ENCODE measurements at places on chromosomes 3 and 15.

DNA sequence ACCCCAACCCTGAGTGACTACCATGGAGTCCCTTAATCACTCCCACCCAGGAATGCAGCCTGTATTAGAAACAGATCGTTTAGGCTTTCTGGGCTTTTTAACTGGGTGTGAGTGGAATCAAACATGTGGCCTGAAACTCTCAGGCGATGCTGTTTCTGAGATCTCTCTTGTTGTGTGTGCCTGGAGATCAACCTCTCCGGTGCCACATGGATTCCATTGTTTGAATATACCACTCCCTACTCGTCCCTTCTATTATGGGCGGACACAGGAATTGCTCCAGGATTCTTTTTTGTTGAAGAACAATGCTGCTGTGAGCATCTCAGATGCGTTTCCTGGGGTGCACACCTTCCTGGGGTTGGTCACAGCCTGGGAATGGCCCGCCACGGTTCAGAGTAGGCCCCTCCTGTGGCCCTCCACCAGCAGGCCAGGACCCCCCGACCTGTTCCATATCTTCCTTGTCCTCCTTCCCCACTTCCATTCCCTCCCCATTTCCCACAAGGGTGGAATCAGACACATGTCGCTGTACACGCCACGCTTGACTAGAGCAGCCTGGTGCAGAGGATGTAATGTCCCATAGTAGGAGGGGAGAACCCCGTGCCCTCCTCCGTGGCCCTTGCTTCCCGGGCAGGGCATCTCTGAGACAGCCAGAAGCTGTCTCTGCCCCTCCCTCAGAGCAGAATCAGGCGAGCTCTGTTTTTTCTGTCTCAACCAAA, 36.4 kb upstream of the PRR23E start:
- no peak for DNase-seq

- DNase-seq, result no peak
Observed at GRCh38 chr3:29958816-29959215, 647.6 kb upstream of the TGFBR2 start.

DNA sequence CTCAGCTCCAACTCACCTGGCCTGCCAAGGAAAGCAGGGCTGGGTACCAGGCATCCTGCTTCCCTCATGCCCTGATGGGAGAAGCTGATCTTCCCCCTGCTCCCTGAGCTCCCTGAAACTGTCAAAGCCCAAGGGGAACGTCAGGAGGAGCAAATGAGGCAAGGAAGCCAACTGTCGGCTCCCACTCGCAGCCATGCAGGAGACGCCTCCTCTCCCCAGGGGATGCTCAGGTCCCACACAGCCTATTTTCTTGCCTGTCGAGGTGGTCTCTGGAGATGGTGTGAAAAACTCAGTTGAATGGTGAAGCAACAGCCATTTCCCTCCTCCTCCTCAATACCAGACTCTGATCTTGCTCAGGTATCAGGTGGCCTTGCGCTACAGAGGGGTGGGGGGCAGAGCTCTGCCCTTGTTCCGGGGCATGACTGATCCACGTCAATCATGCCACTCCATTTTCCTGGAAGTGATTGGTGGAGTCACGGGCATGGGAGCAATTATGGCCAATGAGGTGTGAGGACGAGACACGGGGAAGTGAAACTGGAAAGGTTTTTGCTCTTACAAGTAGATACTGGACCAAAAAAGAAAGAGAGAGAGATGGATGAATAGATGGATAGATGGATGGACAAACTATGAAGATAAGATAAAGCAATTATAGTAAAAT, 58.2 kb downstream of the SLC6A1 start:
- DNase-seq, result no peak

GRCh38 chr3:140443806-140444205, 234.1 kb upstream of the TRIM42 start:
- DNase-seq, result no peak

DNA sequence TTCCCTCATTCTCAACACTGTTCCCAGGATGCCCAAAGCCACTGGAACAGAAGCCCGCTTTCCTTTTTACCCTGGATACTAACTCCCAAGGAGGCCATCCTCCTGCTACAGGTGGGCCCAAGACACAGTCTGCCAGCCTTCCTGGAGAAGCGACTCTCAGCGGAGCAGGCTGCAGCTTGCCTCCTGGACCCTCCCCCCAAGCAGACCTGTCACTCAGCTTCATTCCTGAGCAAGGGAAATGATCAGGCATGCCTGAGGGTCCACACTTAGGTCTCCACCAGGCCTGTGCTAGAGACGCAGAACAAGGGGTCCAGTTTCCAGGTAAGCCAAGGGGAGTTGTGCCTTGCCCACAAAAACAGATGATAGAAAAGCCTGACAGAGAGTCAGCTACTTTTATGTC, 62.8 kb downstream of the SLCO2A1 start:
- no peak for DNase-seq

DNA sequence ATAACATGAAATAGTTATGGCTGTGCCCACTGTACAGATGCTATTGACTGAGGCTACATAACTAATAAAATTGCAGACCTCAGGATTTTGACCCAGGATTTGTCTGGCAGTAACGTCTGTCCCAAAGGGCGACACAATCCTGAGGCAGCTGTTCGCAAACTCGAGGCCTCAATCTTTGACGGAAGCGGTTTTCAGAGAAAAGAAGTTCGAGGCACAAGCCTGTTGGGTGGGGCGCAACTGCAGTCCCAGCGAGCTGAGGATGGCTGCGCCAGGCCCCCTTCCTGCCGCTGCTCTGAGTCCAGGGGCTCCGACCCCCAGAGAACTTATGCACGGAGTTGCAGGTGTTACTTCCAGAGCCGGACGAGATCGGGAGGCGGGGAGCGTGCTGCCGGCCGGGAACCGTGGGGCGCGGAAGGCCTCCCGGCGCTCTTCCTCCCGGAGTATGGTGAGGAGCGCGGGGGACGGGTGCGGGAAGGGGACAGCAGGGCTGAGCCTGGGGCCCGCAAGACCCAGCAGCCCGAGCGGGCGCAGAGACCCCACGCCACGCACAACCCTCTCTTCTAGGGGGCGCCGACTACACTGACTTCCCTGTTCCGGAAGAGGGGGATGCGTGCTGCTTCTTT, at the start of gene PARP15:
Gene PARP15 (plus strand): TSS at position 242 of the 623 bp plus-strand sequence. CDS start 18 bp downstream, at position 260.
- DNase-seq, result peak; percentile 48

DNA sequence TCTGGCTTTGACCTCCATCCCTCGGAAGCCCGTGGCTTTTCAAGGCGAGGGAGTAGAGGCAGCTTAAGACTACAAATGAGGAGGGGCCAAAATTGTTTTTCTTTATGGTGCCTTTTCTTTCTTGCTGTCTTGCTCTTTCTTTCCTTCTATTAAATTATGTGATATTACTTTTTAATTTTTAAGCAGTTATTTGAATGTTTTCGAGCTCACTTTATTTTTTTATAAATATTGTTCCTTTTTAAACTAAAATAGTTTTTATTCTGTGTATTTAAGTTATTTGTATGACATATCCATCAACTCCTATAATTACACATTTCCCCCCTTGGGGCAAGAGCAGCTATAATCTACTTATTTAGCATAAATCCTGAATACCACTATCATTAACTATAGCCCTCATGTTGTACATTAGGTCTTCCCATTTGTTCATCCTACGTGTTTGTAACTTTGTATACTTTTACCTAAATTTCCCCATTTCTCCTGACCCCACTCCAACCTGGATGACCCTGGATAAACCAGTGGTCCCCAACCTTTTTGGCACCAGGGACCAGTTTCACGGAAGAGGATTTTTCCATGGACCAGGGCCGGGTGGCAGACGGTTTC, 622 bp upstream of the PLSCR1 start:
- DNase-seq, result no peak

GRCh38 chr3:143412084-143412483, 292.5 kb downstream of the CHST2 start:
- no peak for DNase-seq

GRCh38 chr3:185152410-185153170, at the start of gene C3orf70:
TSS of gene C3orf70 (minus strand) at chr3:185153060. CDS start at chr3:185152823, 237 bp downstream.
- no peak for DNase-seq

DNA sequence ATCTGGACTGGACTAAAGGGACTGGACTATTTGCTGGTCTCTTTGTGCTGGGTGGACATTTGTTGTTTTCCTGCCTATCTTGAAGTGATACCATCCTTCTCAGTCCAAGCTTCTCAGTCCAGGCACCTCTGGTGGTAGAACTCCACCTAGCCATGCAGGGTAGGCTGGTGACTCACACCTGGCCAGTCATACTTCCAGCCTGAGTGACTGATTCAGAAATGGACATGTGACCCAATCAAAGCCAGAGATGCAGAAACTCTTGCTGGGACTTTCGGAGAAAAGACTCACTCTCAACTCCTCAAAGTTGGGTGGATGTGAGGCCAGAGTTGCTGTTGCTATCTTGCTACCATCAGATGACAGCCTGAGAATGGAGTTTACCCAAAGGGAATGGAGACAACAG, 5.6 kb upstream of the ASB14 start:
- no peak for DNase-seq

GRCh38 chr3:56775838-56776555, 25.8 kb downstream of the ARHGEF3 start:
- DNase-seq, result no peak

DNA sequence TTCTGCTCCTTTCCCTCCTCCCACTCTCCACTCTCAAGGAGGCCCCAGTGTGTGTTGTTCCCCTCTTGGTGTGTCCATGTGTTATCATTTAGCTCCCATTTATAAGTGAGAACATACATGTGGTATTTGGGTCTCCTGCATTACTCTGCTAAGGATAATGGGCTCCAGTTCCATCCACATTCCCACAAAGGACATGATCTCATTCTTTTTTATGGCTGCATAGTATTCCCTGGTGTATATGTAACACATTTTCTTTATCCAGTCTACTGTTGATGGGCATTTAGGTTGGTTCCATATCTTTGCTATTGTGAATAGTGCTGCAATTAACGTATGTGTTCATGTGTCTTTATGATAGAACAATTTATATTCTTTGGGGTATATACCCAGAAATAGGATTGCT, 144.0 kb upstream of the MEF2A start:
- DNase-seq, result no peak

- no peak for DNase-seq
Observed at GRCh38 chr15:79023918-79024317, 66.7 kb downstream of the RASGRF1 start.

GRCh38 chr3:142931222-142931621, 32.3 kb downstream of the PAQR9 start:
- no peak for DNase-seq

- peak; percentile 63 for DNase-seq
Observed at GRCh38 chr3:57227930-57228751, 612 bp downstream of the APPL1 start.

GRCh38 chr15:38148471-38148870, 104.2 kb upstream of the SPRED1 start:
- DNase-seq, result no peak

DNA sequence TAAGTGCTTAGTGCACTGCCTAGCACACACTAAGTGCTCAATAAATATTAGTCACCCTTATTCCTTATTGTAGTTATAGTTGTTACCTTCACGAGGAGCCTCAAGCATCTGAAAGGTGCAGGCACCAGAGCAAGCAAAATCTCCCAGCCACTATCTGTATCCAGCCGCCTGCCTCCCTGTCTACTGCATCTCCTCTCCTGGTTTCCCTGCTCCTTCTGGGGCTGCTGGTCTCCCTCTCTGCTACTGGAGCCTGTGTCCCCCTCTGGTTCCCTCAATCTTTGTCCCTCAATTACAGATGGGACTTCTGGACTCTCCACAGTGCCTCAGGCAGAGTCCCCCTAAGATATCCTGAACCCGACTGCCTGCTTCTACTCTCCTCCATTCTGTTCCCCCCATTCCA, 18.8 kb downstream of the MYL3 start:
- no peak for DNase-seq

DNA sequence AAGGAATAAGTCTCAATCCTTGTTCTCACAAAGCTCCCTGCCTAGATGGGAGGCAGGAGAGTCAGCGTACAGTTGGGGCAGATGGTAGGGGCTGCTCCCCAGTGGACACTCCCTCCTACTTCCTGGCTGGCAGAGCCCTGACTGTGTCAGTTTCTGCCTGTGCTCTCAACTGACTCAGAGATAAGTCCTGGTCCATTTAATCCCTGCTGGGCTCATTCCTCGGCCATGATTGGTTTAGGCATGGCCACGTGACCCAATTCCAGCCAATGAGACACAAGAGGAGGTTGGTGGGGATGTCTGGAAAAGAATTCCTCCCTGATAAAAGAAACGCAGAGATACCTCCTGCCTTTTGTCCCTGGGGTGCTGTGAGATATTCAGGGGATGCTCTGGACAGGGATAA, 118.1 kb upstream of the SLC6A11 start:
- no peak for DNase-seq
